CMK (cell line): ENCODE measurements at places on chromosomes 11 and 22.

DNA sequence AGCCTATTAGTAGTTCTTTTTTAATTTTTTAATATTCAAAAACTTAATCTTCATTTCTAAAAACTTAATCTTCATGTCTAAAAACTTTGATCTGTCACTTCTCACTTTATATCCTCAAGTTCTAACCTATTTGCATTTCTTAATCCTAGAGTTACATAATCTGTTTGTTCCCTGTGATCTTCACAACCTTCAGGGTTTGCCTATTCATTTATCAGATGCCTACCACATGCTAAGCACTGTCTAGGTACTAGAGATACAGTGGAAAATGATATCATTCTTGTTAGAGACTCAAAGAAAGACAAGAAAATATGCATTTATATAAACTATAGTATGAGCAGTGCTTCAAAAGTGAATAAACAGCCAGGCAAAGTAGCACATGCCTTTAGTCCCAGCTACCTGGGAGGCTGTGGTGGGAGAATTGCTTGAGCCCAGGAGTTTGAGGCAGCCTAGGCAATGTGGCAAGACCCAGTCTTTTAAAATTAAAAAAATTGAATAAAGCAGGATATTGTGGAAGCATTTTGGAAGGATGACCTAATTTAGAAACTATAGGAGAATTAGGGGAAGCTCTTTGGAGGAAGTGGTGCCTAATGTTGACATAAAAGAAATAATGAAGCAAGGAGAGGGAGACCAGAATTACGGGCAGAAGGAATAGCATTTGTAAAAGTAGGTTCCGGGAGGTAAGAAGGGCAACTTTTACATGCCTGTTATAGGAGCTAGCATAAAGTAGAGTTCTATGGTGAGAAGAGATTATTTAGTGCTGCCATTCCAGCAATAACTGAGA is 54.4 kb upstream of the GRK2 start:
- DNase-seq, result no peak

DNA sequence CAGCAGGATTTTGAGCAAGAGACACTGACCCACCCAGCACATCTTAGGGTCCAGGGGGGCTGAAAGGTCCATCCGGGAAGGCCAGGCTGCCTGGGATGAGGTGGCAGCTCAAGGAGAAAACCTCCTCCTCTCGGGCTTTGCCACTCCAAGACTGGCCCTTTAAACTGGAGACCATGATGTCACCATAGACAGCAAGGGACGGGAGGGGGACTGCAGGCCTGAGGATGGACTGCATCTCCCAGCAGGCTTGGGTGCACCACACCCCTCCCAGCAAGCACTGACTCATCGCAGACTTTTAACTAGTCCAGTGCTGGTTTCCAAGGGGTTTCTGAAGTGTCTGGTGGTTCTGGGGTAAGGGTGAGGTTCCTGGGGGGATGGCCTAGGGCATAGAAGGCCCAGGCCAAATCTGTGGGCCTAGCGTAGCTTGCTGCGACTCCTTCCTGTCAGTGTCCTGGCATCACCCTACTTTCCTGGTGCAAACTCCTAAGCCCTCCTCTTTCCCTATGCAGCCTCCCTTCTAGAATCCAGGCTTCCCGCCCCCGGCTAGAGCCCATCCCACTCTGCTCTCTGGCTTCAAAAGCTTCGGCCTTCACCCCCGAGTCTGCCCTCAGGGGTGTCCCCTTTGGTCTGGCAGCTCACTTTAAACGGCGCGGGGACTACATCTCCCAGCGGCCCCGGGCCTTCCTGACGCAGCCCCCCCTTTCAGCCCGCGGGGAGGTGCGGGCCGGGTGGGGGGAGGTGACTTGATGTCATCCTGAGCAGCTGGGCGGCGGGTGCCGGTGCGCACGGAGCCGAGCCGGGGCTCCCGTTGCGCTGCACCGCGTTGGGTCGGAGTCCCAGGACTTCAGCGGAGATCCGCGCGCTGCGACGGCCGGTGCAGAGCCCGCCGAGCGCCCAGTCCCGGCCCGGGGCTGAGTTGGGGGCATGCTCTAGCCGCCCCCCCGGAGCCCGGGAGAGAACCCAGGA is at the start of gene PPP2R5B:
Gene PPP2R5B, plus strand, starts transcription at position 746 of the 966 bp plus-strand sequence. CDS start 1,046 bp downstream, outside the sequence.
- DNase-seq, result peak; percentile 43

DNA sequence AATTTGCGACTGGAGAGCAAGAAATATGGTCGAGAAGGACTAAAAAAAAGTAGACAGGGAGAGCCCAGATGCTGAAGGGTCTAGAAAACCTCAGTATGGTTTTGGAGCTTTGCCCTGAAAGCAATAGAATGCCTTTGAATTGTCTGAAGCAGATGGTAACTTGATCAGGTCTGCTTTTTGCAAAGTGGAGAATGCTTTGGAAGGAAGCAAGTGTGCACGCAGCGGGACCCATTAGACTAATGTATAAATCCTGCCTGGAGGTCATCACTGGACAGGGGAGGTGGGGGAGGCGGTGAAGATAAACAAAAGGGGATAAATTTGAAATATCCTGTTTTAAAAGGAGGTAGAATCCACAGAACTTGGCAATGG is 757 bp upstream of the HINFP start:
- no peak for DNase-seq

DNA sequence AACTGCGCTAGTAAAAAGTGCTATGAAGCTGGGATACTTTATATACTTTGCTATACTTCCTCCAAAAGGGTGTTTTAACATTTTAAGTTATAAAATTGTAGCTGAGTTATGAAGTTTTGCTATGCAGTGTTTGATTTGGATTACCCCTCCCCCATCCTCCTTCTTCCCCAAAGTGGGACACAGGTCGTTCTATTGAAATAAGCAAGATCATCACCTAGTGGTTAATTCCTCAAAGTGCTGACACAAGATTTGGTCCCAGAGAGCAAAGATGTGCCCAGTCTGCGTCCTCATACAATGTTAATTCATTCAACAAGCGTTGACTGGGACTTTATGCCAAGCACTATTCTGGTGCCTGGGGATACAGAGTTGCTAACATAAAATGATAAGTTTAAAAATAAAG is 78.5 kb downstream of the SPON1 start:
- DNase-seq, result no peak

DNA sequence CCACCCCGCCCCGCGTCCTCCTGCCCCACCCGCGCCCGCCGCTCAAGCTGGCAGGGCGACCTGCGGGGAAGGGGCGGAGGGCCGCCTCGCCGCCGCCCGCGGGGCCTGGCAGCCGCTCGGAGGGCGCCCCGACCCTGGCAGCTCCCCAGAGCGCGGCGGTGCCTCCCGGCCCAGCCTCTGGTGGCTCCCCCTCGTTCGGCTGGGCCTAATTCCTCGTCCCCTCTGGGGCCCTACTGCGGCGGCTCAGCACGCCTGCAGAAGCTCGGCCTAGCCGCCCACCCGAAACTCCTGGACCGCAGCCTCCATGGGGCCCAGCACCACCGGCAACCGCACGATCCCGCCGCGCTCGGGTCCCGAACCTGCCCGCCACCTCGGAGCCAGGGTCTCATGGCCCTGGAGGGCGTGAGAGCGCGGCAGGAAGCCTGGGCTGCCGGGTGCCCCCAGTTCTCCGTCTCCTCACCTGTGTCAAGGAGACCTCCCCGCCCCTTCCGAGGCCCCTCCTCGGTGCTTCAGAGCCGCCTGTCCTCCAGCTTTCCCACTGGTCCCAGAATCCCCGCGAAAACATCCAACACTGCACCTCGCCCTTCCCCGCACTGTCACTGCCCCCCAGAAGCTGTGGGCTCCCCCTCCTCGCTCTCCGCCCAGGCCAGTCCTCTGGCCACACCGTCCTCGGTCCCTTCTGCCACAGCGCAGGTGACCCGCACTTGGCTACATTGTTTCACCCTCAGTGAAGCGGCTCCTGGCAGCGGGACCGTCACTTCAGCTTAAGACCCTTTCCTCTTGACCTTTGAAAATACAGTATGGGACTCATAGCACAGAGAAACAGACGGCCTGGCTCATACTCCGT is 613 bp upstream of the GSC2 start:
- DNase-seq, result no peak

DNA sequence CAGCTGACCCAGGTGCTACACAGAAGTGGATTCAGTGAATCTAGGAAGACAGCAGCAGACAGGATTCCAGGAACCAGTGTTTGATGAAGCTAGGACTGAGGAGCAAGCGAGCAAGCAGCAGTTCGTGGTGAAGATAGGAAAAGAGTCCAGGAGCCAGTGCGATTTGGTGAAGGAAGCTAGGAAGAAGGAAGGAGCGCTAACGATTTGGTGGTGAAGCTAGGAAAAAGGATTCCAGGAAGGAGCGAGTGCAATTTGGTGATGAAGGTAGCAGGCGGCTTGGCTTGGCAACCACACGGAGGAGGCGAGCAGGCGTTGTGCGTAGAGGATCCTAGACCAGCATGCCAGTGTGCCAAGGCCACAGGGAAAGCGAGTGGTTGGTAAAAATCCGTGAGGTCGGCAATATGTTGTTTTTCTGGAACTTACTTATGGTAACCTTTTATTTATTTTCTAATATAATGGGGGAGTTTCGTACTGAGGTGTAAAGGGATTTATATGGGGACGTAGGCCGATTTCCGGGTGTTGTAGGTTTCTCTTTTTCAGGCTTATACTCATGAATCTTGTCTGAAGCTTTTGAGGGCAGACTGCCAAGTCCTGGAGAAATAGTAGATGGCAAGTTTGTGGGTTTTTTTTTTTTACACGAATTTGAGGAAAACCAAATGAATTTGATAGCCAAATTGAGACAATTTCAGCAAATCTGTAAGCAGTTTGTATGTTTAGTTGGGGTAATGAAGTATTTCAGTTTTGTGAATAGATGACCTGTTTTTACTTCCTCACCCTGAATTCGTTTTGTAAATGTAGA is 1.7 kb downstream of the MALAT1 start:
- DNase-seq, result peak; percentile 69

DNA sequence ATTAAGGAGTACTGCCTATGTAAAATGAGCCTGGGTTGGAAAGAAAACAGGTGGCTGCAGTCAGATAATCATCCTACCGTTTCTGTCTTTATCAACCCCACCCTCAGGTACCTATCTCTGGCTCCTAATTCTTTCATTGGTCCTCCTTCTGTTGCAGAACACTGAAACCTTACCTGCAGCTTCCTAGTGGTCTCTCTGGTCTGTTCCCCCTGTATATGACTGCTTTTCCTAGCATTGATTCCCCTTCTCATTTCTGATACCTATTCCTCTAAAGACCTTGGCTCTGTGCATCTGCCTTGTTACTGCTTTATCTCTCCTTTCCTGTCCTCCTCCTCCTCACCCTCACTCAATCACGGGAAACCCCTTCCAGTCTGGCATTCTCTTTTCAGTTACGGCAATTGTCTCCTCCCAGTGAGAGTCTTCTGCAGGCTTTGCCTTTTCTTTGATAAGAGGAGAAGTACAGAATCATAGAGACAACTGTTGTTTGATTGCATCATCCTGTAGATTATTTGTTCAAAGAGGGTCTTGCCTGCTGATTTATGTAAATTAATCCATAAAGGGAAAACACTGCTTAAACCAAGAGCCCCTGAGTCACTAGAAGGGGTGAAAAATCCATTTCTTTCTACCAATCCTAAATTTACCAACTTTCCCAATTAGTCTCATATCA is 301.2 kb downstream of the AASDHPPT start:
- DNase-seq, result no peak

DNA sequence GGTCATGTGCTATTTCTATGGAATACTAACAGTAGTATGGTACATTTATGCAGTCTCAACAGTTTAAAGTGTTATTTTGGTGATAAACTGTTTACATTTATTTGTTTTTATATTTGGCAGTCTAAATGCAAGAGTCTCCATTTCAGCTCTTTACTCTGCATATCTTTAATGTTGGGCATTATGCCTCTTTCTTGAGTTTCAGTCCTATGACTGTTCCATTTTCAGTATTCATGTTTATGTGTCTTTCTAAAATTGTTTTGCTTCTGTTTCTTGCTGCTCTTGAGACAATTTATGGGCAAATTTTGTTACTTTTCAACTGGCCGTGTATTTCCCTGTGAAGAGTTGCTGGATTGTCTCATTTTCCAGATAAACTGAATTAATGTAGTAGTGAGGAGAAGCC is 6.6 kb upstream of the RAB30 start:
- no peak for DNase-seq

- DNase-seq, result no peak
Observed at GRCh38 chr11:111703576-111703975, 62.6 kb downstream of the PPP2R1B start.

DNA sequence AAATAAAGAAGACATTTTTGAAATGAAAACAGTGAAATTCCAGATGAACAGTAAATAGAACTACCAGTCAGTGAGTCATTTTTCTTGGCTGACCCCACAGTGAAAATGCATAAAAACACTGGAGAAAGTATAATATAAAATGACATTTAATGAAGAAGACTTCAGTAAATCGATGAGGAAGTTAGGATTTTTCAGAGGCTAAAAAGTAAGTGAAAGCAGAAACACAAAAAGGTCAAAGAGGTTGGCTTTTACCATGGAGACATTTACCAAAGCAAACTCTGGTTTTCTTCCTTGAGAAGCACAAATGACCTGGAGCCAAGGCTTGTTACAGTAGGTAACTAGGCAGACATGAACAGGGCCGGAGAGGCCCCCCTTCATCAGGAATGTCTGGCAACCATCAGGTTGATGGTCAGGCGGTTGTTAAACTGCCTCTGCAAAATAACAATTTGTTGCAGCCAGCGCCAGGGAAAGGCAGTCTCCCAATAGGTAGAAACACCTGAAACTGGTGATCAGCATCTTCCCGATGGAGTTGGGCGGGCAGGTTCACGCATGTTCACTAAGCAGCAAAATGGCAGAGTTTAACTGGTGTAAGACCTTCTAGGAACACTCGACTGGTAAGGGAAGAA is 16.7 kb upstream of the TMEM123 start:
- no peak for DNase-seq
